ENCODE measurements at places on chromosomes 4 and X. TPM values are rescaled to one million over a fixed set of nuclear protein-coding genes. Genes with fewer than 3 reads are reported as not detected.

HTR2C gene
- not detected for total RNA-seq

SPOCK3 gene
- 0.06 TPM for total RNA-seq

INPP4B gene
- 14.2 TPM for total RNA-seq

SCRG1 gene
- not detected for total RNA-seq

SSX4B gene
- total RNA-seq, result not detected

SYN1 gene
- 0.65 TPM for total RNA-seq

SGCB gene
- 8.0 TPM for total RNA-seq

OGT gene
- 42.5 TPM for total RNA-seq

AR gene
- total RNA-seq, result not detected

PCDH19 gene
- total RNA-seq, result 0.22 TPM

RADX gene
- total RNA-seq, result 1.4 TPM

PABPC5 gene
- 1.3 TPM for total RNA-seq

DNA sequence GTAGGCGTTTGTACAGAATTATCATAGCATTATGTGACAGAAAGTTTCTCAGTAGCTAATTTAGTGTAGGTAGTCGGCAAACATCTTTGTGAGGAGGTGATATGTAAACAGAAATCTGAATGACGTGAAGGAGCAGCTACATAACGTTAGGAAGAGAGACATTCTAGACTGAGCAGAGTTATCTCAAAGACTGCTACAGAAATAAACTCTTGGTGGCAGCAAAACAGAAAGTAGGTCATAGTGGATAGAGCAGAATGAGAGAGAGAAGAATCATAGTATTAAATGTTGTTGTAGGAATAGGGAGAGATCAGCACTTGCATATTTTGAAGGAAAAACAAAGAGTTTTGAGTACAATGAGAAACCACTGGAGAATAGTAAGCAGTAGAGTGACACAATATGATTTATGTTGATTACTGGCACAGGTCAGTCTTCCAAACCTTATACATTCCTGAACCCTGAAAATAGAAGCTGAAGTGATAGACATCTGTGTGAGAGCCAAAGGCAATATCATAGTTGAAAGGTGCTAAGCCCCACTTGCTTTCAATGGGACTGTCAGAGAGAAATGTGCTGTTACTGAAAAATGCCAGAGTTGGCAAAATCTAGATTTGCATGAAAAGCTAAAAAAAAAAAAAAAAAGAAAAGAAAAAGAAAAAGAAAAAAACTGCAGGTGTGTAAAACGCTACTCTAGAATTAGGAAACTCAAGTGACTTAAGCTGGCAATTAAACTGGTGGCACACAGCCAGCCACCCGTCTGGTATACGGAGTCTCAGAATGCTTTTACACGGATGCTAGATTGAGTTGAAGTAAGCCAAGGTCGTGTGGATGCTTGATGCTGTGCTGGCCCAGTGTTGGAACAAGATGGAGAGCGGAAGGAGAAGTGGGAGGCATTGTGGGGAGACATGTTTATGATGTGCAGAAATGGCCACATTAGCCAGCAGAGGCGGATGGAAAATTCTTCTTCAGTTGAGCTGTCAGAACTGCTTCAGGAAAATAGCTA is 750.2 kb upstream of the HS3ST1 start:
- DNase-seq, result no peak

- DNase-seq, result no peak
Observed at GRCh38 chrX:118727686-118728339, 407 bp downstream of the IL13RA1 start.

- no peak for DNase-seq
Observed at GRCh38 chrX:100379388-100379986, 30.6 kb downstream of the PCDH19 start.

DNA sequence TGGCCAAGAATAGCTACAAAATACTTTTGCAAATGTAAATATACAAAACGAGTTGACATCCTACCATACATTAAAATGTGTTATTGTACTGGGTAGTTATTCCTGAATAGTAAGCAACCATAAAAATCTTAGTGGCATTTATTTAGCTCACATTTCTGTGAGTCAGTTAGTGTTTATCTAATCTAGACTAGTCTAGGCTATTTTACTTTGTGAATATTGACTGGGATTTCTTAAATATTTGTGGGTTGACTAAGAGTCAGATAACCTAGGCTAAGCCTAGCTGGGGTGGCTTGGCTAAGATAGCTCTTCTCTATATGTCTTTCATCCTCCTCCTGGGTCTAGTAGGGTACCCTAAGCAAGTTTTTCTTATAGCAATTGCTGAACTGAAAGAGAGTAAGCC is 543.8 kb upstream of the DIAPH2 start:
- DNase-seq, result no peak

GRCh38 chr4:3073158-3074077 is 920 bp downstream of the HTT-AS start:
- DNase-seq, result no peak

GRCh38 chr4:109967798-109968520 is 55.3 kb downstream of the EGF start:
- peak; percentile 64 for DNase-seq

DNA sequence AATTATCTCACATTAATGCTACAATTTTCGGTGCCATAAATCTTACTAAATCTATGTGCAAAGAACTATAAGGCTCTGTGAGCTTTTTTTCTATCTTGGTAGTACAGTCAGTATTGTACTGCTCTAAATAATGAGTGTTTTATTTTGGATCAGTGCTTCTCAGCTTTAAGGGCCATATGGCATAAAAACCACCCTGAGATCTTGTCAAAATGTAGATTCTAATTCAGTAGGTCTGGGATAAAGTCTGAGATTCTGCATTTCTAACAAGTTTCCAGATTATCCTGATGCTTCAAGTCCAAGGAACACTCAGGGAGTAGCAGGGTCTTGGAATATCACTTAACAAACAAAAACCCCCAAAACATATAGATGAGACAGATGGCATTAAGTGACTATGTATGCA is 486.5 kb downstream of the GRXCR1 start:
- DNase-seq, result no peak

- DNase-seq, result no peak
Observed at GRCh38 chr4:103478734-103479133, 241.1 kb downstream of the TACR3 start.

DNA sequence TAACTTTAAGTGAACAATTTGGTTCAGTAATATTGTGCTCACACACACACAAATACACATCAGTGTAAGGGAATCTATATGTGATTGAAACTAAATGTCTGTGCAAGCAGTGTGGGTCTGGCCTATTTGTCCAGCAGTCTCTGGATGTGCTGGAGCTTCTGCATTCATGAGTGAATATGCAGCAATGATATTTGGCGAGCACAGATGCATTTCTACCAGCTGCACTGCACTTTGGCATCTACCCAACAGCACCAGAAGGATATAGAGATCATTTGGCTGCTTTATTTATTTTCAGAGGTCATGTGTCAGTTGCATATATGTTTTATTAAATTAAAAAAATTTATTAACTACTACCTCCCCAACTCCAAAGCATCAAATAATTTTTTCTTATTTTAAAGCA is 613.4 kb upstream of the NR3C2 start:
- no peak for DNase-seq

- DNase-seq, result no peak
Observed at GRCh38 chr4:186826006-186826405, 102.3 kb upstream of the FAT1 start.

DNA sequence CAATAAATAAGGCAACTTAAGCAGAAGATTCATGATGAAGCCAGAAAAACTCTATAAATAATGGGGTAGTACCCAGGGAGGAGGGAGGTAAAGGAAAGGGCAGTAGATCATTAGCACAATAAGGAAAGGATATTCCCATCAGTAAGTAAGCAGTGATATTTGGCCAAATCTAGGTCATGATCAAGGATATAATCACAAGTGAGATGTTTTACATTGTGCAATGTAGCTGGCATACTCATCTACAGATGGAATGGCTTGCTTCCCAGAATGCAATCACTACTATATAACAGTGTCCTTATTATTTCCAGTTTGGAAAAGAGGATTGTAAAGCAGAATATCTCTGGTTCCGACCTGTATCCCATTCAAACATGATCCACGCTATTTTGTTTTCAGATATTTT is 483.4 kb downstream of the RPA4 start:
- no peak for DNase-seq

GRCh38 chr4:119139822-119140252 is 4.2 kb downstream of the MYOZ2 start:
- DNase-seq, result no peak

DNA sequence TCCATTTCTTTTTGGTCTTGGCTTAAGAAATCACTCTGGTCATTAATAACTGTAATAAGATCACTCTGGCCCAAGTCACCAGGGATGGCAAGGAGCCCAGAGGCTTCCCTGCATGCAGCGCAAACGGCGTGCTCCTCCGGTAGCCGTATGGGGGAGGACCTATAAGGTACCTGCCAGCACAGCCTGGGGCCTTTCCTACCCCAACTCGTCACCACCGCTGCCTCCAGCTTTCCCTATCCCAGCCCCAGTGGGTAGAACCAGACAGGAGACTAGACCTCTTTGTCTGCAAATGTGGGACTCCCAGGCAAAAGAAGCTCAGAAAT is 25.9 kb downstream of the HAND2 start:
- no peak for DNase-seq

DNA sequence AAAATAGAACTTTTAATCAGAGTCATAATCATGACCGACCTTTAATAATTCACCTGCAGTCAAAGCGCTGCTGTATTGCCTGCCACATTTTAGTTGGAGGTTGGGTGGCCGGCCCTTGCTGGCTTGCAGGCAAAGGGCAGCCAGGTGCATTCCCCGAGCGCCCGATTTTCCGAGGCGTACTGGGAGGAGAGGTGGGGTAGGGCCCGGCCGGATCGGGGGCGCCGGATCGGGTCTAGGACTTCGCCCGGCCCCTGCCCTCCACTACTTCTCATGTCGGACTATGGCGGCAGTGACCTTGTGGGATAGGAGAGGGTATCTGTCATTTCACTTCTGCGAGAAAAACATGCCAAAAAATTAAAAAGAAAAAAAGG is 2.5 kb upstream of the RS1 start:
- DNase-seq, result no peak

- DNase-seq, result no peak
Observed at GRCh38 chr4:38566806-38567398, 97.1 kb upstream of the KLF3 start.

DNA sequence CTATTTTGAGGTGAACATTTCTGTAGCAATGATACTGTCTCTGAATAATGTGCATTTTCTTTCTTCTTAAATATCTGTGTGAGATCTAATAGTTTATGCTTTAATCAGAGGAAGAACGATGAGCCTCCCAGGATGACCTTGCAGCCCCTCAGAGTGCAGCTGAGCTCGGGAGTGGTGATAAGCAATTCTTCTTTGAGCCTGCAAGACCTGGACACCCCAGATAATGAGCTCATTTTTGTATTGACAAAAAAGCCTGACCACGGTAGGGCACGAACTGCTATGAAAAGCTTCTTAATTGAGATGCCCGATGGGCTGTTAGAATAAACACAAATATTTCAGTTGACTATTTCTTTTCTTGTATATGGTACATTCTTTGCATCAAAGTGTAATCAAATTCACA is 105.0 kb upstream of the ANXA3 start:
- no peak for DNase-seq

- DNase-seq, result no peak
Observed at GRCh38 chr4:118683513-118683912, 1.7 kb upstream of the METTL14 start.

GRCh38 chrX:20653070-20653469 is 386.4 kb upstream of the RPS6KA3 start:
- peak; percentile 20 for DNase-seq

- no peak for DNase-seq
Observed at GRCh38 chr4:129808242-129808641, 712.3 kb downstream of the C4orf33 start.

GRCh38 chr4:45580334-45580733 is 543.5 kb downstream of the GABRG1 start:
- no peak for DNase-seq

- no peak for DNase-seq
Observed at GRCh38 chr4:108536577-108536976, 83.8 kb upstream of the RPL34 start.
